Gastrocnemius medialis (tissue), 4 donors: ENCODE measurements at places on chromosomes 3 and 15.

DNA sequence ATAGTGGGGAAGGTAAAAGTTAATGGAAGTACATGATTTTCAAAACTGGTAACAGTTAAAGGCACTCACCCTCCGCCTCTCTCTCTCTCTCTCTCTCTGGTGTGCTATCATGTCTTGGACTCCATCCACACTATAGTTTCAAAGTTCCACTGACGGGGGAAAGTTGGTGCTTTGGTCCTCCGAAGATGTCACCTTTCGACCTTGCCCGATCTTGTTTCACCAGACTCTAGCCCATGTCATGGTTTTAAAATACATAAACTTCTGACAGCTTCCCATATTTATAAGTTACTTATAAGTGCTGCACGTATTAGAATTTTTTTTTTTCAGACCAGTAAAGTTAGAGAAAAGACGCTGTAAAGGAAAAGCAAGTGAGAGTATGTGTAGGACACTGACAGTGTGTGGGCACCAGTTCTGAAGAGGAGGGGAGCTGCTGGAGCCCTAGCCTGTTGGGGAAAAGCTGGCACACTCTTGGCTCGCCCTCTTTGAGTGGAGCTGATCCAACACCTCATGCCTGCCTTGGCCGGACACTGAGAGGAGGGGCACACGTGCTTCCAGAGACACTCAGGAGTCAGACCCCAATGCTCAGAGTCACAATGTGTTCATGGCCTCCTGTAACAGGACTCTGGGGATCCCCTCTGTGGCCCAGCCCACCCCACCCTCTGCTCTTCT is 200.5 kb upstream of the TPM1 start:
- peaks cover 14% of the 10 kb centered on the region for H3K4me1 ChIP-seq
- peaks cover 15% of the 10 kb centered on the region for H3K36me3 ChIP-seq
- DNase-seq: no peak
- H3K27me3 ChIP-seq: no peaks in the 10 kb centered on the region

DNA sequence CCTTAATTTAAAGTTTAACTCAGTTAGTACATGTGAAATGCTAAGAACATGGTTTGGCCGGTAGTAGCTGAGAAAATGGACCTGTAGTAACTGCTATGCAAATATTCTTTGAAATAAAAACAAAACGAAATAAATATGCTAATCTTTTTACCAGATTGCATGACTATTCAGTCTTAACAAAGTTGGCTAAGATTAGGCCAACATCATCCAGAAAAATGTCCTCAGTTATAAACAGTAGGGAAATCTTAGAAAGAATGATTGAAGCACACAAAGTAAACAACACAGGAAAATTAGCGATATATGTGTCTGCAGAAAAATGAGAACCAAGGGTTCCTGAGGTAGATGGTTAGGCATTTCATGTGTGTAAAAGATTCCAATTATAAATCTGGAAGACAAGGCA is 832.1 kb downstream of the TUSC7 start:
- no peak for DNase-seq
- no peaks in the 10 kb centered on the region for H3K36me3 ChIP-seq
- no peaks in the 10 kb centered on the region for H3K4me1 ChIP-seq

- no peak overlapping the region for H3K27ac ChIP-seq
- H3K4me3 ChIP-seq: no peak overlapping the region
- no peaks in the 10 kb centered on the region for H3K27me3 ChIP-seq
- DNase-seq: no peak
Observed at GRCh38 chr3:71281280-71281679, 302.2 kb downstream of the FOXP1 start.

DNA sequence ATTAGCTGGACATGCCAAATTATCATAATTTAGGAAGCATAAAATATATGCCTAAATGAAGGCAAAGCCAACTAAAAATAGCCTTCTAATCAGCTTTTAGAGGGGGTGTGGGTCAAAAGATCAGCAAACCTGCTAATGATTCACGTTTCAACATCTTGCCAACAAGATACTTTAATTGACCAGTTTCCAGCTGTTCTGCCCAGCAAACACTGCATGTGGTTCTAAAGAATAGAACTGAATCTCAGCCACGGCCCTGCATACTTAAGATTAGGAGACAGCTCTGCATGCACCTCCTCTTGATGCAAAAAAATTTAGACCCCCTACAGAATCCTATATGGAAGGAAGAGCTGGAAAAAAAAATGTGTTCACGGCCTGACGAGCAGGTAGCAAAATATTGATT is 500.5 kb downstream of the TBL1XR1 start:
- no peaks in the 10 kb centered on the region for H3K4me1 ChIP-seq
- H3K27ac ChIP-seq: no peak overlapping the region
- no peaks in the 10 kb centered on the region for H3K27me3 ChIP-seq
- H3K36me3 ChIP-seq: no peaks in the 10 kb centered on the region
- no peak overlapping the region for H3K4me3 ChIP-seq
- DNase-seq: no peak

- DNase-seq: no peak
- H3K4me1 ChIP-seq: no peaks in the 10 kb centered on the region
- H3K27me3 ChIP-seq: no peaks in the 10 kb centered on the region
- H3K4me3 ChIP-seq: no peak overlapping the region
Observed at GRCh38 chr3:60333710-60334109, 917.5 kb downstream of the FHIT start.

GRCh38 chr3:159770998-159771397 is 217.6 kb upstream of the IL12A start:
- no peak overlapping the region for H3K4me3 ChIP-seq
- no peak overlapping the region for H3K27ac ChIP-seq
- H3K36me3 ChIP-seq: no peaks in the 10 kb centered on the region
- H3K27me3 ChIP-seq: no peaks in the 10 kb centered on the region

- peaks cover 80% of the 10 kb centered on the region for H3K4me1 ChIP-seq
- DNase-seq: peak; percentile 58
- H3K27me3 ChIP-seq: no peaks in the 10 kb centered on the region
Observed at GRCh38 chr15:85583923-85584390, 203.6 kb downstream of the AKAP13 start.

DNA sequence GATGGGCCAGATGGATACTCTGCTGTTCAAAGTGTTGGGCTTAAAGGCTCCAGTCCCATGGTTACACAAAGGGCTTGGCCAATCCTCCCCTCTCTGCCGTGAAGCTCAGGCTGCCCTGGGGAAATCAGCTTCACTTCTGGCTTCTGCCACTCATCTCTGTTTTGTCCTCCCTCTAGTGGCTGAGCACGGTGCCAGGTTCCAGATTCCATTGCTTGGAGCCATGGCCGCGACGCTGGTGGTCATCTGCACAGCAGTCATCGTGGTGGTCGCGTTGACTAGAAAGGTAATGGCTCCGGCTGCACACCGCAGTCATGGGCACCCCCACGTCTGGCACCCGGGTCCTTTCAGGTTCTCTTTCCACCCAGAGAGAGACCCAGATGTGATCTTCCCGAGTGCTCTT is 5.6 kb downstream of the TIGIT start:
- no peaks in the 10 kb centered on the region for H3K27me3 ChIP-seq
- H3K4me3 ChIP-seq: no peak overlapping the region
- no peak for DNase-seq
- no peaks in the 10 kb centered on the region for H3K4me1 ChIP-seq
- H3K36me3 ChIP-seq: no peaks in the 10 kb centered on the region

DNA sequence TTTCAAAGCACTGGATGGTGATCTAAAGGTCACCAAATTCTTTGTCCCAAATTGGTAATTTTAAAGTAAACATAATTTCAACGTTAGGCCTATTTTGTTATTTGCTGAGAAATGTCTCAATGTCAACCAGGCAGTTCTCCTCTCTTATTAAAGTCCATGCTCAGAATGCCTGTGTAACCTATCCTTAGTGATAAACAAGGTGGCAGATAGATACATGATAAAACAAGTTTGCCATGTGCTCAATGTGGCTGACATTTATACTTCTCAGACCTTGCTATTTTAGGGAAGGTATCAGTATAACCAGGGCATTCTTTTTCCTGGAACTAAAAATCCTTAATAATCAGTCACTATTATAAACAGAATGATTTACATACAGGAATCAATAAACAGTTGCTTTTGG is 8.5 kb downstream of the MBNL1 start:
- peaks cover 84% of the 10 kb centered on the region for H3K4me1 ChIP-seq
- no peaks in the 10 kb centered on the region for H3K27me3 ChIP-seq
- H3K27ac ChIP-seq: peak overlapping the region; percentile 96
- DNase-seq: no peak
- peak overlapping the region; percentile 28 for H3K4me3 ChIP-seq
- H3K36me3 ChIP-seq: no peaks in the 10 kb centered on the region

- H3K36me3 ChIP-seq: no peaks in the 10 kb centered on the region
- H3K4me3 ChIP-seq: peak overlapping the region; percentile 100
- H3K27me3 ChIP-seq: no peaks in the 10 kb centered on the region
- DNase-seq: peak; percentile 72
- peaks cover 51% of the 10 kb centered on the region for H3K4me1 ChIP-seq
Observed at GRCh38 chr3:12662593-12663400, 1.1 kb downstream of the RAF1 start.

DNA sequence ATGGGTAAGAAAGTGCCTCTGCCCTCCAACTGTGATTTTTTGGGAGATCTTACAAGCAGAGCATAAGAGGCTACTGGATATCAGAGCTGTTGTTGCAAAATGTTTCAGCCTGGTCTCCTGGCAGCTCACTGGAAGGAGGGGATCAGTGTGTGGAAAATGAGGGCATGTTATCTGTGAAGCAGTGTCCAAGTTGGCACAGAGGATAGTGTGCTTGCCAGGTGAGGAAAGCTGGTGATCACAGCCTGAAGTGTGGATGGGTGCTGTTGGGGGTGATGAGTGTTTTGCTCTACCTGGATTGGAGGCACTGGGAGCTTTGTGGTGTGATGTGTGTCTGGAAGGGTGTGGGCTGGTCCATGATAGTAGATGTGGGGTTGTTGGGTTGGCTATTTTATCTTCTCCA is 69.3 kb downstream of the MCTP2 start:
- no peaks in the 10 kb centered on the region for H3K4me1 ChIP-seq
- H3K27ac ChIP-seq: no peak overlapping the region
- no peak overlapping the region for H3K4me3 ChIP-seq
- no peak for DNase-seq
- no peaks in the 10 kb centered on the region for H3K27me3 ChIP-seq

GRCh38 chr3:146953511-146953981 is 348.4 kb upstream of the PLSCR5 start:
- no peak for DNase-seq
- H3K4me3 ChIP-seq: no peak overlapping the region
- no peaks in the 10 kb centered on the region for H3K36me3 ChIP-seq
- no peaks in the 10 kb centered on the region for H3K27me3 ChIP-seq
- H3K4me1 ChIP-seq: no peaks in the 10 kb centered on the region

DNA sequence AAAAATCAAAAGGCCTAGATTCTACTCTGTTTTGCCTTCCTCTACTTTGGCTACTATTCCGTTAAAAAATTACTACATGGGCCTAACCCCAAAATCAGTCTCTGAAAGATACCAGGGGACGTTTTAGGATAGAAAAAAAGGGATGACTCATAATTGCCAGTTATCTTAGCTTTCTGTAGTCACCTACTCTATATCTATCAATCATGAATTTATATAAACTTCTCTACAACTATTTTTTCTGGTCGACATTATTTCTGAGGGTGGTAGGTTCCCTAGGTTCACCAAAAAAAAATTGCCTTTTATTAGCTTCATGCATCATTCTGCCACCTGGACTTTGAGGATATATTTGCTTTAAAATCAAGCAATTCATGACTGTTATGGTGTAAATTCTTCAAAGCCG is 36.5 kb downstream of the RAF1 start:
- no peak overlapping the region for H3K4me3 ChIP-seq
- no peak for DNase-seq
- no peaks in the 10 kb centered on the region for H3K36me3 ChIP-seq
- H3K27me3 ChIP-seq: no peaks in the 10 kb centered on the region
- H3K4me1 ChIP-seq: peaks cover 67% of the 10 kb centered on the region

DNA sequence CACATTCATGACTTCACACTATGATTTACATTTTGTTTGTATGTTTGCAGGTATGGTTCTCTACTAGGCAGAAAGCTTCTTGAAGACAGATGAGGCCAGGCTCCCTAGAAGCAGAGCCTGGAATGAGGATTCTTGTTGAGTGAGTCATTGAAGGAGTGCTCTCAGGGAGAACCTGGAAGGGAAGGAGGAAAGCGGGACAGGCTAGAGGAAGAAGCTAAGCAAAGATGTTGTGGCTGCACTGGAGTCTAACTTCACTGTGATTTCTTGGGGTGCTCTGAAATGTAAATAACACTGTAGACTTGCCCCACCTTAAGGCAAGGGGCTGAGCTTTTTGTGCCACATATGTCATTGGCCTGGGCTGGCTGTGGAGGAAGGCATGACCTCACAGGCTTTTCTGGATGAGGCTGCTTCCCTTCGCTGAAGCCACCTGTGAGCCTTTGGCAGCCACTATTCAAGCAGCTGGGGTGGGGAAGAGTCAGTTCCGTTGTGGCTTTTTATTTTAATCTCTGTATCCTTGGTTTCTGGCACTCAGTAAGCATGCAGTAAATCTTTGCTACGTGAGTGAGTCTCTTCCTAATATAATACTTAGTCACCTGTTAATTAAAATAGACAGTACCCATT is 307.3 kb downstream of the SV2B start:
- H3K4me3 ChIP-seq: no peak overlapping the region
- DNase-seq: no peak
- peaks cover 17% of the 10 kb centered on the region for H3K4me1 ChIP-seq
- H3K36me3 ChIP-seq: no peaks in the 10 kb centered on the region

DNA sequence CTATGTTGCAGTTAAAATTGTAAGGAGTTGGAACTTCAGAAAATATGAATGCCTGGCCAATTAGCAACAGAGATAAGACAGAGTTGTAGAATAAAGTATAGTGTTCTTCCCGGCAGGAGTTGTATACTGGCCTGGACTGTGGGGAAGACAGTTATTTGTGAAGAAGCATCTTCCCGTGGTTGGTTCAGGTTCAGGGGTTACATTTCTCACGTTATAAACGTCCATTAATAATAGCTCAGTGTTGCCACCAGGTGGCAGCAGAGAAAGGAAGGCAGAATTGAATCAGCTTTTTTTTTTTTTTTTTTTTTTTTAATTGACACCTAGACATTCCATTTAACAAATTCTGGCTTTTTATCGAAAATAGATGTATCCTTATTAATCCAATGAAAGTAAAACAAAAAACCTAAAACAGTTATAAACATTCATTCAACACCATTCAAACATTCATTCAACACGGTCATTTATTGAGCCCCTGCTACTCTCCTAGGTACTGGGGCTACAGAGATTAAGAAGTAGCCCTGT is 66.4 kb upstream of the NR2E3 start:
- H3K4me3 ChIP-seq: no peak overlapping the region
- H3K4me1 ChIP-seq: no peaks in the 10 kb centered on the region
- no peak for DNase-seq
- H3K36me3 ChIP-seq: no peaks in the 10 kb centered on the region
- H3K27me3 ChIP-seq: no peaks in the 10 kb centered on the region

DNA sequence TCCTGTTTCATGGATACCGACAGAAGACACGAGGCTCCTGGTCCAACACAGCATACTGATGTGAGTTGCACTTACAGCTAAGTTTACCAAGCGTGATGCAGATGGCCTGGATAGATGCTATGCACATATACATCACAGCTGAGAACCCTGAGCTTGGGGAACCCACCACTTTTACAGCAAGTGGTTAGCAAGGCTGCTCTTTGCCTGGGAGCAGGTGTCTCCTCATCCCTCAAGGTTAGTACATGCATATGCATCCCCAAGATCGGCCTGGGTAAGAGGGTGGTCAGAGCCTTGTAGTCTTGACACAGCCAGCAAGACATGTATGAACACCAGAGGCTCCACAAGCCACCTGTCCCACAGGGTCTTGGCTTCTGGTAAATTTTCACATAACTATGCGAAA is 28.3 kb downstream of the LRRC2 start:
- peaks cover 21% of the 10 kb centered on the region for H3K4me1 ChIP-seq
- no peak overlapping the region for H3K4me3 ChIP-seq
- H3K36me3 ChIP-seq: no peaks in the 10 kb centered on the region
- H3K27me3 ChIP-seq: no peaks in the 10 kb centered on the region
- DNase-seq: no peak

GRCh38 chr15:87730706-87731105 is 525.8 kb downstream of the NTRK3 start:
- H3K4me1 ChIP-seq: no peaks in the 10 kb centered on the region
- H3K27ac ChIP-seq: no peak overlapping the region
- DNase-seq: no peak
- H3K4me3 ChIP-seq: no peak overlapping the region
- H3K27me3 ChIP-seq: no peaks in the 10 kb centered on the region
- H3K36me3 ChIP-seq: no peaks in the 10 kb centered on the region
